ENCODE measurements at places on chromosomes 16 and 17.

- no peak for DNase-seq
These were observed 12.3 kb downstream of the ADORA2B start for GRCh38 chr17:15957206-15957605.

DNA sequence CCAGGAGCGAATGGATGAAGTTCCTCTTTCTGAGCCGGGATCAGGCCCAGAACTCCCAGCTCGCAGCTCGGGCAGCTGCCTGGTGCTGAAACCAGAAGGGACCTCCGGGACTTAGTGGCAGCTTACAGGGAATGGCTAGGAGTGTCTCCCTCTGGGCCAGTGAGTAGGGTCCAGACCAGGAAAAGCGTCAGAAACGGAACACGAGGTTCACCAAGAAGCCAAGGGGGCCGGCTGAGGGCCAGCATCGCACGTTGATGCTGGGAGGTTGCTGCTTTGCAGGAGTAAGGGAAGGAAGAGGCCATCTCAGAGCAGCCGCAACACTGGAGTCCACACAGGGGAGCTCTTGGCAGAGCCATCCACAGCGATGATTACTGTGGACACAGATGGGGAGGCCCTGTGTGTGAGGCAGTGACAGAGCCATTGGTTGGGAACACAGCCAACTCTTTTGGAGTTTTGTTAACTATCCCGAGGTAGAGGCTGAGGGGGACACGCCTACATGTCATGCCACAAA, 74.0 kb upstream of the CREBBP start:
- DNase-seq: no peak

DNA sequence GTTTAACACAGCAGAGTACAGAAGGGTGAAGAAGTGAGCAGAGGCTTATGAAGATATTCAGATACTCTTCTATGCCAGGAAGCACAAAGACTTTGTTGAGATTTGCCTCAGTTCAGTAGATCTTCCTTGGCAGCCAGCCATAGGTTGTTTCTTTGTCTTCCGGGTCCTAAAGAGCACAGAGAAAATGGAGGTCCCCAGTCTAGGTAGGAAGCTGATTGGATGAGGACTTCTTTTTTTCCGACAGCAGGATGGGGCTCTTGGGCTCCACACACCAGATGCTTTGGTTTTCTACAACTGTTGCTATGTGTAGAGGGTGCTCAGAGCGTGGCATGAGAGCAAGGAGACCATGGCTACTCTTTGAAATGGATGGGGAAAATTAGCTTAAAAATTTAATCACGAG, 8.3 kb upstream of the CDC6 start:
- no peak for DNase-seq

GRCh38 chr17:50356892-50357510, 11.1 kb downstream of the XYLT2 start:
- DNase-seq: no peak

DNA sequence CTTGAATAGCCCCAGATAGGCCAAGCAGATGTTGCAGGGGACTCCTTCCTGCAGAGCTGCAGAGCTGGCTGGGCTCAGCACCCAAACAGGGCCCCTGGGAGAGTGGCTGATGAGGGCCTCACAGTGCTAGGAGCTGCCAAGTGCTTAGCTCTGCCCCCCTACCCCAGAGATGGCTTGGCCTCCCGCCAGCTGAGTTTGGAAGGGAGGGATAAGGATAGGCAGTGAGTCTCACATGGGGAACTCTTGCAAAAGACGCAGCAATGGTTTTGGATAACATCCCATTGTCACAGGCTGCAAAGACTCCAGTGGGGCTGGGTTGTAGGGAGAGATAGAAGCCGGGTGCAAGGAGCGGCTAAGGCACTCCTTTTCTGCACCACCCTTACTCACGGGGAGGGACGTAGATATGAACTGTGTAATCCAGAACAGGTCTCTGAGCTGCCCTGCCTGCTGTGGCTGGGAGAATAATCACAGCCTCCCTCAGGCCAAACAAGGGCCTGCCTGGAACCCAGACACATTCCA, 52.9 kb upstream of the MAF start:
- DNase-seq: no peak

DNA sequence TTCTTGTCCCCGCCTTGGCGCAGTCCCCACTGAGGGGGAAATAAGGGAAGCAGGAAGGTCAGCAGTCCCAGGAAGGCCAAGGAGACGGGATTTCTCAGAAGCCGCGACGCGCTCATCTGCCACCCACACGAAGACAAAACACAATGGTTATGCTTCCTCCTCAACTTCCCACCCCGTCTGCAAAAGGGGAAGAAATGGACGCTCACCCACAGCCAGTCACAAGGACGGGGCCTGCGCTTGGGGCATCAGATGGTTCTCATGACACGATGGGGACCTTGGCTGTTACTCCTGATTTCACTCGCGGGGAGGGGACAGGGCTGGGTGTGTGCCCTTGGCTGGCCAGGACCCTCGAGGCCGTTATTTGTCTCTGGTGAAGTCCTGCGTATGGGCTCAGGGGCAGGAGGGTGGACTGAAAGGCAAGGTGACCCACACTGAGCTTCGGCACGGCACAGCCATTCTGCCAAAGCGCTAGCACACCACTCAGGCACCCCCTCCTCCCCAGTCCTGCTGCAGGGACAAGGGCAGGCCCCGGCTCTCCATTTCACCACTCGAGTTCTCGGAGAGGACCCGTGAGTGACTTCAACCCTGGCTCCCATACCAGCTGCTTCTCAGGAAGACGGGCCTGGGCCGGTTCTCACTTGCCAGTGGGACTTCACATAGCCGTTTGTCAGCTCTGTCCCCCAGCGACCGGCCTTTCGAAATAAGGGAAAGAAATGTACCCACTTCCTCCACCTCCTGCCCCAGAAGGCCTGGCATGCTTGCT, 84.5 kb downstream of the ABR start:
- DNase-seq: no peak

DNA sequence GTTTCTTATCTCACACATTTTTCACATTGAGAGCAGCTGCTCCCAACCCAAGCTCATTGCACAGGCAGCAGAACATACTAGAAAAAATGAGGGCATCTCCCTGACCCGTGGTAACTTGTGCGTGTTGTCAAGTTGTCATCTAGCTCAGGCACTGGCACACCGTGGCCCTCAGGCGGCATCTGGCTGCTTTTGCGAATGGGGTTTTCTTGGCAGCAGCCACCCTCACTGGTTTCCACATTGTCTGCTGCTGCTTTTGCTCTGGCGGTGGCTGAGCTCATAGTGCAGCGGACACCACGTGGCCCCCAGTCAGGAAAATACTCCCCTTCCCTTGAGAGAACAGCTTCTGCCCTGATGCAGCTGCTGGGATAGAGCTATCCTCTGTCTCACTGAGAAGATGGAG, 9.4 kb upstream of the TEDC2 start:
- DNase-seq: no peak

DNA sequence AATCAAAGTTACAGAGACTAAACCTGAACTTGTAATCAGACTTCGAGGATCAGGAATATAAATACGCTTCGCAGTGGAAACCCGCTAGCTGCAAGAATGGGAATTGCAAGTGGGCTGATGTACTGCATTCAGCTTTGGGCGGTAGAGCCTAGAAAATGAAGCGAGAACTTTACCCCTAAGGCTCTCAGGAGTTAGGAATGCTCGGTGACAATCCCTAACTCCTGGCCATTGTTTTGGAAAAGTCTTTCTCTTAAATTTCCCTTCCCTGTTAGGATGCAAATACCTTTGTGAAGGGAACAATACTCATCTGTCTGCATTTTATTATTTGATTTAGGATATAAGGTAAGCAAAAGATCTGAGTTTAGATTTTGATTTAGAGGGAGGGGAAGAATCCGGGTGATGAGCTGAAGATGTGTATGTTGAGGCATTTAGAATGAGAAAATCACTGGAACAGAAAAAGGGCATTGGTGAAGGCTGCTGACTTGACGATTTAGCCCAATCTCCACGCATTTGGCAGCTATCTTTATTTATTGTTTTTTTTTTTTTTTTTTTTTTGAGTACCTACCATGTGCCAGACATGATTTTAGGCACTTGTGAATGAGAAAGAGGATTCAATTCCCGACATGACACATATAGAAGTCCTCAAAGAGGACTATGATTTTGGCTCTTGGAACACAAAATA, 2.2 kb upstream of the TOX3 start:
- DNase-seq: no peak

GRCh38 chr16:56505181-56505580, 14.6 kb downstream of the BBS2 start:
- DNase-seq: no peak

- DNase-seq: no peak
These were observed 13.6 kb downstream of the CHD9 start for GRCh38 chr16:53068423-53068833.

GRCh38 chr17:48760411-48760810, 31.9 kb upstream of the HOXB13 start:
- DNase-seq: no peak

DNA sequence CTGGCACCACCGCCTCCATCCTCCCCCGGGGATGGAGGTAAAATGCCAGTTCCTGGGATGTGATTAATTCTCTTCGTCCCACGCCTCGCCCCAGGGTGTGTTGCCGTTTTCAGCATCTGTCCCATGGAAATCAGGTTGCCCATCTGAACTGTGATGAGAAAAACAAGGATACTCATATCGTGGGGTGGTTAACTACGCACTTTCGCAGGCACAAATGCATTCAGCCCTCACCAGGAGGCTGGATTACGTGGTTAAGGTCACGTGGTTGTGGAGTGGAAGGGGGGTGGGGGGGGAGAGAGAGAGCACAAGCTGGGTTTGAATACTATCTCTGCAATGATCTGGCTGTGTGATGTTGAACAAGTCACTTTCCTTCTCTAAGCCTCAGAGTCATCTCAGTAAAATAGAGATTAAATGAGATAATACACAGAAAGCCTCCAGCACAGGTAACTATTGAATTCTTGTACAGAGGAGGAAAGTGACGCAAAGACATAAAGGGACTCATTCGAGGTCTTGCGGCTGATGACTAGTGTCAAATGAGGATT, 74.7 kb downstream of the BMERB1 start:
- DNase-seq: no peak

DNA sequence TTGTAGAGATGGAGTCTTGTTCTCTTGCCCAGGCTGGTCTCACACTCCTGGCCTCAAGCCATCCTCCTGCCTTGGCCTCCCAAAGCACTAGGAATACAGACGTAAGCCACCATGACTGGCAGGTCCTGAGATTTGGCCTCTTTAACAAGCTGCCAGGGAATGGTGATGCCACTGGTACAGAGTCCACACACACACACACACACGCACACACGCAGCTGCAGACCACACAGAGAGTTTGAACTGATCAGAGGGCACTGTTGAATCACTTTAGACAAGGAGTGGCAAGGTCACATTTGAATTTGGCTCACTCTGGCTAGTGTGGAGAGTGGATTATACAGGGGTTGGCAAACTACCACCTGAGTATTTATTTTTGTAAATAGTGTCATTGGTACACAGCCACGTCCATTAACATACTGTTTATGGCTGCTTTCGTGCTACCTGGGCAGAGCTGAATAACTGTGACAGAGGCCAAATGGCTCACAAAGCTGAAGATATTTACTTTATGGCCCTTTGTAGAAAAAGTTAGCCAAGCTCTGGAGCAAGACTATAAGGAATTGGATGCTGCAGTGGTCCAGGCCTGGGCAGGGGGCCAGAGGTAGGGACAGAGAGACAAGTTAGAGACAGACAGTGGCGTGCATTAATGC, 9.9 kb downstream of the ITPRIPL2 start:
- no peak for DNase-seq

- DNase-seq: no peak
These were observed 56.9 kb upstream of the TEKT3 start for GRCh38 chr17:15398291-15398690.

GRCh38 chr17:79026376-79027273, 2.7 kb downstream of the C1QTNF1 start:
- DNase-seq: no peak

- DNase-seq: no peak
These were observed 159.4 kb upstream of the HSBP1 start for GRCh38 chr16:83648347-83648746.

GRCh38 chr17:32936894-32937500, 9.0 kb downstream of the TMEM98 start:
- peak; percentile 37 for DNase-seq

GRCh38 chr16:84477661-84478060, 26.8 kb downstream of the MEAK7 start:
- no peak for DNase-seq

DNA sequence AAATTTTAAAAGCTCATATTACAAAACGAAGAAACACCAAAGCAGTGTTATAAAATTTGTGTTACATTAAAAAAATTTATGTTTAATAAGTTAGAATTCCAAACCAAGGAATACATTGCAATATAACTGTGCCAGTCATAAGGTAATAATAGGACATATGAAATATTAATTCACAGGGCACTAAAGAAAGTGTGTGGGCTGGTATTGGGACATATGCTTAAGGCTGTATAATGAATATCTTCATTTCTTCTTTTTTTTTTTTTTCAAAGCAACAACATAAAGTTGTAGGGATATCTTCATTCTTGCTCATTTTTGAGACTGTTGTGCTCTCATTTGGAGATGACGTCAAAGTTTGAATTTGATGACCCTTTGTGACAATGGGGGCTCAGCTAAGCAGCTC, 17.5 kb upstream of the FBXO47 start:
- DNase-seq: no peak
